ENCODE measurements at places on chromosomes 12 and 14.

GRCh38 chr14:93085911-93086310, 29.8 kb downstream of the ITPK1 start:
- DNase-seq, result no peak

GRCh38 chr12:94875525-94875924, 128.0 kb downstream of the NDUFA12 start:
- DNase-seq, result no peak

GRCh38 chr12:64323476-64324225, 66.9 kb downstream of the C12orf56 start:
- DNase-seq, result no peak

- no peak for DNase-seq
Observed at GRCh38 chr12:52580496-52580895, 6.9 kb upstream of the KRT74 start.

DNA sequence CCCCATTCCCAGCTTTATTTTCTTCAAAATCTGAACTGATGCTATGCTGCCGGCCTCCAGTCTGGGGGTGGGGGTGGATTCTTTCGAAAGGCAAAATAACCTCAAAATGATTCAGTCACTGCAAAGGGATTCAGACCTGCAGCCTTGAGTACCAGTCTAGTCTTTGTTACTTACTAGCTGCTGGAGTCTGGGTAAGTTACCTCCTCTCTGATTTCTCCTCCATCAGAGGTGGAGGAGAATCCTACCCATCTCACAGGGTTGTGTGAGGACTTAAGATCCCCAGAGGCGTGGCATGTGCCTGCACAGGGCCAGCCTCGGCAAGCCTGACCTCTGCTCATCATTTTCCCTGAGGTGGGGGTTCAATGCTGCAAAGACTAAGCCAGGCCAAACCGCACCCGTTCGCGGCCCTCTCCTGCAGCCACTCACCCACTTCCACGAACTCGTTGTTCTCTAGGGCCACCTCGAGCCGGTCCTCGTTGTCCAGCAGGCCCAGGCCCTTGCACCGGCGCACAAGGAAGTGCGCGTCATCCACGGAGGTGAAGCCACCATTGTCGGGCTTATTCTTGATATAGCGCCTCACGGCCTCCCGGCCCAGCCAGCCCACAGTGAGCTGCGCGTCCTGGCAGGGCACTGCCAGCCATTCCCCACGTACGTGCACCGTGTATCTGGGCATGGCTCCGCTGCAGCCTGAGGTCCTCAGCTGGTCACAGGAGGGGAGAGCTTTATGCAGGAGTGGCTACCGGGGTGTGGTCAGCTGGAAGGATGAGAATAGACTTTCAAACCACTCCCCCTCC, 709 bp downstream of the HAL start:
- DNase-seq, result no peak

- no peak for DNase-seq
Observed at GRCh38 chr12:93300611-93301021, 77.1 kb upstream of the NUDT4 start.

- DNase-seq, result no peak
Observed at GRCh38 chr12:123278101-123278627, 6.5 kb upstream of the CDK2AP1 start.

DNA sequence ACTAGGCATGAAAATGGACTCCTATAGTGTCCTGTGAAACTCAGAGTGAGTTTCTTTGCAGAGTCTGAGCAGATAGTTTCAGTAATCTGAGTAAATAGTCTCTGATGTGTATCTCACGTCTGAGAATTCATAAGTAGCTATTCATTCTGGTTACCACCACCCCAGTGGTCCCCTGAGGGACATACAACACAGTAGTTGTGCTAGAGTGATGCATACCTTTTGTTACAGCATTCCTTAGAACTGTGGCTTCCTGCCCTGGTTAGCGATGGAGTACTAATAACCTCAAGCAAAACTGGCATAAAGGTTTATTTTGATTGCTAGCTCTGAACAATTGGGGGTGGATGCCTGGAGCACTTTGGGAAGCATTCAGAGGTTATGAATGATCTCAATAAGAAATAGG, 114.7 kb downstream of the DAAM1 start:
- DNase-seq, result no peak

GRCh38 chr12:38139456-38139855, 177.1 kb upstream of the ALG10B start:
- DNase-seq, result no peak

DNA sequence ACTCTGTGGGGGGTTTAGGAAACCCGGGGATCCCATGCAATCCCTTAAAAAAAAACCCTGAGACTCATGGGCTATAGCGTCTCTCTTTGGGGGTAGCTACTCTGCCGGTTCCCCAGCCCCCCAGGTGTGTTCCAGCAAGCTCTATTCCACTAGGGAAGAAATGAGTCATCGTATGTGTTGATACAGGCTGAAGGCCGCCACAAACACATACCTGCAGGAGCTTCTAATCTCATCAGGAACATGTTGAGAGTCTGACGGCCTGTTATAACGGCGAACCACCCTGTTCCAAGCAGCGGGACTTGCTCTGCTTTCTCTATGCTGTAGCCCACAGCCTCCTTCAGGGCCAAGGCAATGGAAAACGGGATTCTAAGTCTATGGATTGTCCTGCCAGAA, 977 bp upstream of the KRT5 start:
- DNase-seq, result no peak

- DNase-seq, result no peak
Observed at GRCh38 chr12:5071496-5071895, 27.8 kb downstream of the KCNA5 start.

GRCh38 chr12:70637303-70638085, at the start of gene PTPRB:
PTPRB (minus strand) TSS chr12:70637429; CDS start chr12:70637395, 34 bp downstream.
- no peak for DNase-seq

DNA sequence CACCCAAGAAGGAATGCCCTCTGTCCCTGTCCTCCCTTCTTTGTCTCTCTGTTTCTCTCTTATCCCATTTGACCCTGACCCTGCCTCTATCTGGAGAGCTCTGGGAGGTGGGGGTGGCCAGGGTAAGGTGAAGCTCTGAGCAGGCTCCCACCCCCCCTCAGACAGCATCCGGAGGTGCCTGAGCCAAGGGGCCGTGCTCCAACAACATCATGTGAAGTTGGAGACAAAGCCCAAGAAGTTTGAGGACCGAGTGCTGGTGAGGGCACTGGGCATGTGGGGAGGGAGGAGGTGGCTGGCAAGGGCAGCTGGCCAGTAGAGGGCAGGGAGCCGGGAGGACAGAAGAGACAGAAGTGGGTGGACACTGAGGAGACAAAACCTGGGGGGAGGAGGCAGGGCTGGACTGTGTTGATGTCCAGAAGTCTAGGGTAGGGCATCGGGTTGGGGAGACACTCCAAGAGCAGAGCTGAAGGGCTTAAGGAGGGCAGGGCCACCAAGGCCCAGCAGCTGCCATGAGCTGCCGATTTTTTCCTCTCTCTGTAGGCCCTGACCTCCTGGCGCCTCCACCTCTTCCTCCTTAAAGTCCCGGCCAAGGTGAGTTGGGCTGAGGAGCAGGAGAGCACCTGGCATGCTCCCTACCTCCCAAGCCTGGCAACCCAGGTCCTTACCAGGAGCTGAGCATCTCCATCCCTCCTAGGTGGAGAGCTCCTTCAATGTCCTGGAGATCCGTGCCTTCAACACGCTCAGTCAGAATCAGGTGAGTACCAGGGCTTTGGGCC, 1.9 kb downstream of the CARMIL3 start:
- no peak for DNase-seq

- no peak for DNase-seq
Observed at GRCh38 chr12:71300772-71301675, 138.6 kb upstream of the LGR5 start.

GRCh38 chr12:62738105-62738504, 196.8 kb downstream of the PPM1H start:
- DNase-seq, result no peak

- no peak for DNase-seq
Observed at GRCh38 chr12:107929436-107929835, 154.9 kb downstream of the ASCL4 start.

DNA sequence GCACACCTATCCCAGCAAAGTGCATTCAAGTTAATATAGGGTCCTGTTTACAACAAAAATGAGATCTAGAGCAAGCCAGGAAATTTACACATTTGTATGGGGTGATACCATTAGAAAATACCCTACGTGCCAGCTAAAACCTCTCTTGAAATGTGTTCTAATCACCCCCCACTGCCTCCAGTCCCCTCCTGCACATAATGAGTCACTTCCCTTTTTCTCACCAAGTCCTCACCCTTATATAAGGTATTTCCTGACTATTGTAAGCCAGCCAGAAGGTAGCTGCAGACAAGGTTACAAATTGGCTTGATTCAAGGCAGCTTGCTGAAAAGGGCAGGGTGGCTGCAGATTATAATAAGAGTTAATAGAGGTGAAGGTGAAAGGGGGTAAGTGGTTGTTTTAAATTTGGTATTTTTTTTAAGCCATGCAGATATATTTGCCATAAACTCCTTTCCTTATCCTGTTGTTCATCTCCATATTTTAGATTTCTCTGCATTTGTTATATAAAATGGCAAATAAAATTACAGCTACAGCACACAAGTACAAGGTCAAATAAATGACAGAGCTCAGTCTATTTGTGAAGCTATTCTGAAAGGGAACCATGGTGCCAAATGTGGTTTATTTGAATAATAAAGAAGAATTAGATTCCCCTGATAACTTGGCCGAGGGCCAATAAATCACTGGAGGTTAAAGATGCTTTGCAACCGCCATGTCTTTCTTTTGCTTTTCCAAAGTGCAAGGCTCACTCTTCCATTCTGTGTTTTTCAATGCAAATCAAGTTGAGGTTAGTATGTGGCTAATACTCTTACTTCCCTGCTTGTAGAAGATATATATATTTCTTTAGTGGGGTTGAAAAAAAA, 385.9 kb downstream of the EGLN3 start:
- peak; percentile 45 for DNase-seq

- no peak for DNase-seq
Observed at GRCh38 chr14:55070981-55071411, 19.5 kb downstream of the MAPK1IP1L start.

DNA sequence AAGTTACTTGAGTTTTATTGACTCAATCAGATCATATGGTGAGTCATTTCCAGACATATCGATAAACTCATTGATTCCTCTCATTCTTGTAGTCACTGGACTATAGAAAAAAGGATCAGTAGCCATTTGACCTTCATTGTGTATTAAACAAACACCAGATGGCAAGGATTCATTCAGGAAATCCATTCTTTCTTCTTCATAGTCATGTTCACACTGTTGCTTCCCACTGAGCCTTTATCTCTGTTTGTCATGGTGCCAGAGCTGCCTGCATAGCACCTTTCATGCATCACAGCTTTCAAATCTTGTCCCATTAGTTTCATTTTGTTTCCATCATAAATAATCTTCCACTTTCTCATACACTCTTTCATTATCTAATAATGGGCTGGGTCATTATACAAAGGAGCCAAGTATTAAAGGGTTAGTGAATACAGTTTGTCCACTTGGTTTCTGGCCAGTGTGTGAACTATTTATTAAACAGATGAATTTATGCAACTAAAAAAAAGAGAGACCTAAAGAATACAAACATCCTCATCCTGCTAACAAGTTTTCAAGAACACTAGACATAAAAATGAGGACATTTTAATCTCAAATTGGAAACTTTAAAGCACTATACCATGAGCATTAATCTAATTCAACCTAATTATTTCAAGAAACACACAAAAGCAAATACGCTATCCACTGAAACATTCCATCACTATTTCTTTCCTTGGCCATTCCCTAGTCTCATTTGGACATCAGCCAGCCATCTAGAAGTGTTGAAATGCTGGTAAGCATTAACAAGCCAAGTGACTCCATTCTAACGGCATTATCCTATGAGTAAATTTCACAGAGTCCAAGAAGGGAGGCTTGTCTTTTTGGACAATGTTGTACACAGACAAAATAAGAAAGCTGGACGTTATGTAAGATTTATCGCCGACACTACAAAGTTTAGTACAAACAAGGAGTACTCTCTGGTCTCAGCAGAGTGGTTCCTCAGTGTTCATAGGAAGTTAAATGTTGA, 476.5 kb downstream of the FOXG1 start:
- no peak for DNase-seq

GRCh38 chr14:36477266-36477665, 42.8 kb downstream of the NKX2-1 start:
- DNase-seq, result no peak

DNA sequence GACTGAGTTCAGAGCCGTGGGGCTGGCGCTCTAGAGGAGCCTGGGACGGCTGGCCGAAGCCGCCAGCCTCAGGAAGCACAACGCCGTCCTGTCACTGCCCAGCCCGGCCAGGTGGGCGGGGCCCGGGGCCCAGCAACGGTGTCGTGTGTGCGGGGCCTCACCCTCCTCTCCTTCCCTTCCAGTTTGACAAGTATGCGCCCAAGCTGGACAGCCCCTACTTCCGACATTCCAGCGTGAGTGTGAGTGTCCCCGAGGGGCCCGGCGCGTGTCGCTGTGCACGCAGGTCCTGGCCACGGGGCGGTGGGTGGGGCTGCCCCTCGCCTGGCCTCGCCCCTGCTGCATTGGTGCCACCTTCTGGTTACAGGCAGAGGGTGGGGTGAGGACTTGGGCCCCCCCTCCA, 38.3 kb downstream of the LRCOL1 start:
- DNase-seq, result no peak

GRCh38 chr14:72716476-72716875, 177.4 kb downstream of the DPF3 start:
- no peak for DNase-seq

DNA sequence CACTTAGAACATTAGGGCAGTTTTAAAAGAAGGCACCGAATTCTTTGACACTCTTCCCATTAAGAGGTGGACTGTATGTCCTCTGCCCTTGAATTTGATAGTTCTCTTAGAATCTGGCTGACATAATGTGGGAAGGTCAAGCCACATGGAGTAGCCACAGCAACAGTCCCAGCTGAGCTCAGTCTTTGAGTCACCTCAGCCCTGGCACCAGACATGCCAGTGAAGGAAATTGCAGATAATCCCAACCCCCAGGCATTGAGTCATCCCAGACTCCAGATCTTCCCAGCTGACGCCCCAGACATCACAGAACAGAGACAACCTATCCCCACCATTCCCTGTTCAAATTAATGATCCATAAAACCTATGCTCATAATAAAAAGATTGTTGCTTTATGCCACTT, 83.4 kb downstream of the GTF2A1 start:
- peak; percentile 70 for DNase-seq

DNA sequence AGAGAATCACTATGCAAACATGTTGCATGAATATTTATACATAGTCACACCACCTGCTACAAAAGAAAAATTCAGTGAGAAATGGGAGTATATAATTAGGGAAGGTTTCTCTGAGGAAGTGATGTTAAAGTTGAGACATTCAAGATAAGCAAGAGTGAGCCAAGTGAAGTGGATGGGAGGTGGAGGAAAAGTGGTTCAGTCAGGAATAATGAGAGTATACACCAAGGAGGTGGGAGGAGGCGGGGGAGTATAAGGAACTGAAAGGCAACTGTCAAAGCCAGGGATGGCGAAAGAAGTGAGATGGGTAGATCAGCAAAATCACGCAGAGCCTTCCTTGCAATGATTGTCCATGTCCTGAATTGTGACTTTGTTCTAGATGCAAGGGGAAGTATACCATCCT, 33.7 kb downstream of the PRKD1 start:
- no peak for DNase-seq

- DNase-seq, result no peak
Observed at GRCh38 chr12:123936956-123937706, 35.5 kb downstream of the CCDC92 start.

- no peak for DNase-seq
Observed at GRCh38 chr12:52528641-52529143, 8.5 kb upstream of the KRT5 start.

- no peak for DNase-seq
Observed at GRCh38 chr14:36718216-36718615, 56.6 kb downstream of the PAX9 start.

All from HS-5 (cell line).